Activated naive CD8-positive, alpha-beta T cell treated with anti-CD3 and anti-CD28 coated beads, Interleukin-2, amount 50 U/mL, for 16 hours (primary cell): ENCODE measurements at places on chromosomes 3 and 15.

- DNase-seq, result no peak
Measured at GRCh38 chr15:85412066-85412465, 31.7 kb downstream of the AKAP13 start.

DNA sequence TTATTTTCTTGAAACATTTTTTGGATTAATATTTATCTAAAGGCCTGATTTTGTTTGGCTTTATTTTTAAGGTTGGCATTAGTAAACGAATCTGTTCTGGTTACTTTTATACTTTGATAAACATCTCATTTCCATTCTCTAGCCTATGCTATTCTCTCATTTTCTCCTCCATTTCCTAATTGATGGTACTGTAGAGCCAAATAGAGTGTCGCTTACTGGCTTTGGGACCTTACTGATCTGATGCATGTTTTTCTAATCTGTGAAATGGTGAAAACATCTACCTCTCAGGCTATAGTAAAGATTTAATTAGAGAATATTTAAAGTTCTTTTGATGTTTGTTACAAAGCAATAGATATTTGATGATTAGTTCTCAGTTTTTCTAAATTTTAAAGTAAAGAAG is 1.6 kb downstream of the LNP1 start:
- DNase-seq, result no peak

DNA sequence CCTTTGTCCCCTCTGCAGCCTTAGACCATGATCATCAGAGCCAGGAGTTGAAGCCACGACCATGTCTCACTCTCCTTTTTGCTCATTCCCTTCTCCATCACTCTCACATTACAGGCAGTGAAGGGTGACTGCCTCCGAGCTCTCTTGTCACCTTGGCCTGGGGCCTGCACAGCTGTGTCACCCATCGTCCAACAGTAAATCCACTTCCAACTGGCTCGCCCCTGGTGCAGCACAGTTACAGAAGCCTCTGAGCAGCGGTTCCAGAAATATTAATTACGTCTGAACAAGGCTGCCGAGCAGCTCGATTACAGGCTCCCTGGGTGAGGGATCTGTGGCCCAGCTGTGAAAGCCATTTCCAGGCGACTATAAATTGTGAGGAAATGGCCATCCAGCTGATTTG is 528.2 kb downstream of the NR2F2 start:
- DNase-seq, result no peak

DNA sequence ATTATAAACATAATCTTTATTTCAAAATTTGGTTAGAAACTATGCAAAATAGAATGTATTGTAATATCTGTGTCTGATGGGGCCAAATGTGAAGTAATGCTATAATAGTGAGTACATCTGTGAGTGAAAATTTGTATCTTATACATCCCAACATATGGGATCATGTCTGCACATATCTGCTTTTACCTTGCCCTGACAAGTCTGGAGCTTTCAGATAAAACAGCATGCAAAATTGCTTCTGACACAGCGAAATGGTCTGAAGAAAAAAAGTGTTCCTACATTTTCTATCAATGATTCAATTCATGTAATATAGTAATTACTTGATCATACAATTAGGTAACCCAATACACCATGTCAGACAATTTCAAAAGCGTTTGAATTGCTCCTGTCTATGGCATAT is 58.1 kb upstream of the P3H2 start:
- no peak for DNase-seq

DNA sequence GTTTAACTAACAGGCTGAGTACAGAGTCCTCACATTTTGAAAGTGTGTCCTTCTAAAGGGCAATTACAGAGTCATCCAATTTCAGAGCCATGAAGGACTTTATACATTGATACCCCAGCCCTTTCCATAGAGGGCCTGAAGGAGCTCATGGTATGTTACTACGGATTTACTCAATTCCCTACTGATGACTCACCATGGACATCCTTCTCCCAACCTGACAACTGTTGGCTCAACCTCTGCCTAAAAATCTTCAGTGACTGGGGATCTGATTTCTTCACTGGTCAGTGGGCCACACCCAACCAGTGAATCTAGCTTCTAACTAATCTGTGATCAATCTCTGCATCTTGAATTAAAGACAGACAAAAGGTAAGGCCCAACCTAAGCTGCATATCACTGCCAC is 963.4 kb upstream of the CFAP20DC start:
- DNase-seq, result no peak

DNA sequence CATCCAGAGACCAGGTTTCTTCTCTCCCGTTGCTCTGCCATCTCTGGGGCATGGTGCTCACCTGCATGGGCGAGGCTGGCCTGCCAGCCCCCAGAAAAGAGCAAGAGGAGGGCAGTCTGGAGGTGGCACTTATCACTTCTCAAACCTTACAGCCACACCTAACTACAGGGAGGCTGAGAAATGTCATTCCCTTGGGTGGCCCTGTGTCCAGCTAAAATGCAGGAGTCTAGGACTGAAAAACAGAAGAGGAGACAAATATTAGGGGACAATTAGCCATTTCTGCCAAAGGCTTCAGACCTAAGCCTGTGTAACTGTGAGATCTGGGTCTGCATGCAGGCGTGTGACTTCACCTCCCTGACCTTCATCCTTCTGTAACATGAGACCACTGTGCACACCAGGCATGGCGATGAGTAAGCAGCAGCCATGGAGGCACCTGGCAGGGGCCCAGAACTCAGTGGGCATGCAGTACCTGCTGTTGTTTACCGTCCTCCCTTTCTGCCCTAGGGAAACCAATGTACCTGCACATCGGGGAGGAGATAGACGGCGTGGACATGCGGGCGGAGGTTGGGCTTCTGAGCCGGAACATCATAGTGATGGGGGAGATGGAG is 83.4 kb downstream of the MESD start:
- no peak for DNase-seq

DNA sequence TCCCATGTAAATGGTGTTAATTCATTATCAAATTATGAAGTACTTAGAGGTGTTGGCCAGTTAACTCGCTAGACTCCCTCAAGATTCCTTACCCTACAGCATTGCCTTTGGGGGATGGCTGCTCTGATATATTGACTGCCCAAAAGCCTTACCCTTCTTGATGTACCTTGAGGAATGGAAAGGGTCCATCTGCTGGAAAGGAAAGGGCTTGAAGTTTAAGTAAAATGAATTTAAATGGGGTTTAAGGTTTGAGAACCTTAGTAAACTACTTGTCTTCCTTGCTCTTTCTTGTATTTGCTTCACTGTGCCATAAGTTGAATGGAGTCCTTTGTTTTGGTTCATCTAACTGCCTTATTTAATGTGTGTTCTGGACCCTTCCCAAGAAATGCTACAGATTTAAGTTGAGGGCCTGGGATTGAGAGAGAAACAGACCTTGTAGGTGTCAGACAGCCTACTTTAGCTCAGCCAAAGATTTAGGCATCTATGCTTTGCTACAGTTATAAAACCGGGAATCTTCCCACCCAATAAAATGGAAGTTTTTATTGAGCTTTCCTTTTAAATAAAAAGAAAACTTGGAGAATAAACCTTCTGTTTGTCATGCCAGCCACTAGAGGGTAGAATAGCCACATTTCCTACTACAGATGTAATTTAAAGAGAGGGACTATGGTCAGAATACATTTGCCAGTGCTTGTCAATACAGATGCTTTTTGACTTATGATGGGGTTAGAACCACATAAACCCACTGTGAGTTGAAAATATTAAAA is 25.3 kb downstream of the CMSS1 start:
- DNase-seq, result no peak

- no peak for DNase-seq
Measured at GRCh38 chr3:39414421-39414907, 7.9 kb downstream of the RPSA start.

DNA sequence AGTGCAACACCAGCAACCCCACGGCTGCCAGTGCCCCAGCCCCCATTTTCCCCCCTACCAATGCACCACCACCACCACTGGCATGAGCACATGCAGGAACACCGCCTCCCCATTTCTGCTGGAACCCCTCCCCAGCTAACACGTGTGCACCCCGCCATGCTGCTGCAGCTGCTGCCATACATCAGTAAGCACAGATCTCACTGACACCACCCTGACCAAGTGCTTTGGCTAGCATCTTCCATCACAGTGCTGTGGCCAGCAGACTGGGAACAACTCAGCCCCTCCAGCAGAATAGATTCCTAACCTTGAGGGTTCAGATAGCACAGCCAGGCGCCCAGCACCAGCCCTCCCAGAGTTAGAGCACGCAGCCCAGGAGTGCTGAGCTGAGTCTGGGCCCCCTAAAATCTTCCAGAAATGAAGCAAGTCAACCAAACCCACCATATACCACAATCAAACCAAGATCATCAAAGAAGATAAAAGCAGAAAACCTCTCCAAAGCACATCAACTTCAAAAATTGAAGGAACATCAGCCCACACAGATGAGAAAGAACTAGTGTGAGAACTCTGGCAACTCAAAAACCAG is 81.2 kb upstream of the CDV3 start:
- DNase-seq, result no peak
